ENCODE measurements at places on chromosomes 7 and 10.

DNA sequence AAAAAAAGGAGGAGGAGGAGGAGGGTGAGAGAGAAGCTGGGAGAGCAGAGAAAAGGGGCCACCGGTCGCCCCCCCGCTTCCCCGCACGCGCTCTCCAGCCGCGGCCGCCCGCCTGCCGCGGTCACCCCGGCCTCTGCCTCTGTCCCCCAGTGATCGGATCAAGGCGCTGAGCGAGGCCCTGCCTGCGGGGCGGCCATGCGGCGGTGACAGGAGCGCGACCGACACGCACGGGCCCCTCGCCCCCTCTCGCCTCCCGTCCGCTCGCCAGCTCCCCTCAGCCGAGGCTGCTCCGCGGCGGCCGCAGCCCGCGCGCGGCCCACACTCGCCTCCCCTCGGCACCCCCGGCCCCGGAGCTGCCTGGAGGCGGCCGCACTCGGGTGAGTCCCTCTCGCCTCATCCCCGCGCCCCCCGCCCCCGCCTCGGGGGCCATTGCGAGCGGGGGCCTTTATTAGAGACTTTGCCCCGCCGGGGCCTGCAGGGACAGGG lies at the start of gene GTF2I:
GTF2I (plus strand) TSS at position 27 of the 486 bp plus-strand sequence. CDS start 31,411 bp downstream, outside the sequence.
- DNase-seq = no peak

GRCh38 chr7:111018960-111019736 lies 71.8 kb upstream of the LRRN3 start:
- DNase-seq = no peak

- DNase-seq = no peak
Measured at GRCh38 chr7:7841027-7841426, 122.6 kb upstream of the RPA3 start.

DNA sequence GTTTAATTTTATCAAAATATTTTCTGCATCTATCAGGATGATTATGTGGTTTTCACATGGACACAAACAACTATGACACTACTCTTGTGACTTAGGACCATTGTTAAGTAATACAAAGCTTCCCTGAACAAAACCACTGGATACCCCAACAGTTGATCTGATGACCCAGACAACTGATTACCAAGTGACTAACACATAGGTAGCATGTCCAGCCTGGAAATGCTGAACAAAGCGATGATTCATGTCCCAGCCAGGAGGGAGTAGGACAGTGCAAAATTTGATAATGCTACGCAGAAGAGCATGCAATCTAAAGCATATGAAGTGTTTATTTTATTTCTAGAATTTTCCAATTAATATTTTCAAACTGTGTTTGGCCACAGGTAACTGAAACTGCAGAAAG lies 8.9 kb upstream of the PNLIP start:
- DNase-seq = no peak

DNA sequence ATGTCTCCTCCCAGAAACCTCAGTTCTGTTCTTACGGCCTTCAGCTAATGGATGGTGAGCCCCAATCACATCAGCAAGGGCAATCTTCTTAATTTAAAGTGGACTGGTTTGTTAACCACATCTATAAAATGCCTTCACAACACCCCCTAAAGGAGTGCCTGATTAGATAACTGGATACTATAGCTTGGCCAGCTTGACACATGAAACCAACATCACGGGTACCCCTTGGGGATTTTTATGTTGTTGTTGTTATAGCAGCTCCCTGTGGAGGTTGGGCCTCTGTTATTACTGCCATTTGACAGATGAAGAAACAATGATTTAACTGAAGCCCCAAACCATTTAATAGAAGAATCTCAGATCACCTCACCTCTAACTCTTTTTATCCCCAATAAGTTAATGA lies 26.8 kb downstream of the STRA8 start:
- no peak for DNase-seq

DNA sequence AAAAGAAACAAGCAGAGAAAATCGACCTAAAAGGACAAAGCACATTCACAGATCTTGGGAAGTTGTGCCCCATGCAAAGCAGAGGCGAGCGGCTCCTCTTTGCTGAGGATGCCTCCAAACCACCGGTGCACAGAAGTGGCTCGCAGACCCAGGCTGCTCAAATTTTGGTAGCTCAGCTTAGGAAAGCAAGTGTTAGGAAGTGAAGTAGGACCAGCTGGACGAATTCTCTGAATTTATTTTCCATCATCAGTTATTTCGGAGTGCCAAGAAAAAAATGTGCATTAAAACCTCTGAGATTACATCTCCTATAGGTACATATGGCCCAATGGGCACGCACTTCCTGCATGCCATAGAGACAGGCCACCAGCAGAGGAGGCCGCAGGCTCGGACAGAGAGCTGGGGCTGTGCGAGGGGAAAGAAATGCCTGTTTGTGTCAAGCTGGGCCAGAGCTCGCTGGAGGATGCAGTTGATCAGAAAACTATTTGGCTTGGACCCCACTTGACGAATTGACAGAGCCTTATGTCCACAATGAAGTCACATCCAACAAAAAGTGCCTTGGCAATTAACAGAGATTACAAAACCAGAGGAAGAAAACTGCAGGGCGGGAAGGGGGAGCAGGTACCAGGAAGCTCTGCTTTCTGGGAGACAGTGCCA lies 122.3 kb upstream of the LYZL2 start:
- peak; percentile 84 for DNase-seq

DNA sequence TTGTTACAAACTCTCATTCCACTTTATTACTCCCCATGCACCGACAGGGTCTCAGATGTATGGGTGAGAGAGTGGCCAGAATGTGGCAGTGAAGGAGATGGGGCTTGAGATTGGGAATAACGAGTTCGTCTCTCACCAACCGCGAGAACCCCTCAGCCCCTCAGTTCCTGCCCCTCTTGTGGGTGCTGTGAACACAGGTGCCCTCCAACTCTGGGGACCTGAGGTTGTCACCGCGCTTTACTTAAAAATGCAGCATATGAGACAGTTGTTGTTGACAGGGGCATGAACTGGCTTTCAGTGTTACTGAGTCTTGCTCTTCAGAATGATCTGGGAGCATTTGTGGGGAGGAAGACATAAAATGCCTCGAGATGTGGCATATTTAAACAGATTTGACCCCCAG lies 290.0 kb downstream of the WDR37 start:
- no peak for DNase-seq

DNA sequence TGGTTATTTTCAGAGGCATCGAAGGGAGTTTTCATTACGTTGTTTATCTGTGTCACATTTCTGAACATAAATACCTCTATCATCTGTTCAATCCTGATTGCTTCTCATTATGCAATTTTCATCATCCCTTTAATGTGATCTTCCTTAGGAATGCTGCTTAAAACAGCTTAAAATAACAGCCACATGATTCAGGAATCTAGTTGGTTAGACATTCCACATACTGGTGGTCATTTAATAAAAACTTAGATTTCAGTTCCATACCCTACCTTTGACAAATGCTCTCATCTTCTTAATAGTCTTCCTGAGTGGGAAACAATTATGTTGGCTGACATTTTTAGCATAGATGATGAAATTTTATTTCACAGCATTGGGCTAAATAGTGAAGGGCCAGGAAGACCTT lies 191.3 kb upstream of the CDCA7L start:
- DNase-seq = no peak

DNA sequence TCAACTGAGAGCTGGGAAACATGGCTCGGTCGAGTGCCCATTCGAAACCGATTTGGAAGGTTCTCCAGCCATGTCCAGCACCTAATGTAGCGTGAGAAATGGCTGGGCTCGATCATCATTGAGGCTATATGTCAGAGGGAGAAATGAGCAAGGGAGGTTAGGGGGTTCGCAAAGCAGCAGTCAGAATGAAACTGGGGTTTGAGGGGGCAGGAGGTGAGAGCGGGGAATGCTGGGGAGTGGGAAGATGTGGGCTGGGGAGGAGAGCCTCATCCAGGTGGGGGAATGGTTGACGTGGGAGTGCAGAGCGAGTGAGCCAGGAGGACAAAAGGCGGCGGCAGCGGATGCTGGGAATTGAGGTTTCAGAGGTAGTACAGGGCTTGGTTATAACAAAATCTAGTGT lies 34.8 kb upstream of the GALNTL5 start:
- DNase-seq = no peak

DNA sequence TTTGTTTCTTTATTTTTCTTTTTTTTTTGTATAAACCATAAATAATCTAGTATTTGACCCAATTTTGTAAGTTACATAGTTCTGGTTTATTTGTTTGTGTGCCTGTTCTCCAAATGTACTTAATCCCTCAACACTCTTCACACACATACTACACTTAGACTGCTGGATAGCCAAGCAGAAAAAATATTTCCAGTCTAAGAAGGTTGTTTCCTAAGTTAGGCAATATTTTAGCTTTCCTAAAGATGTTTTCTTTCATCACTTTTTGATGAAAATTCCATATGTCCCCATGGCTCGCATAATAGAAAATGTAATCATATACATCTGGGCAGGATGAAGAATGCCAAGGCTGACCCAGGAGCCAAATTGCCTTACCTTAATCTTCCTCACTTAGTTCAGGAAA lies 105.3 kb downstream of the PPP1R3A start:
- no peak for DNase-seq

- DNase-seq = no peak
Measured at GRCh38 chr10:19876570-19876969, 60.3 kb downstream of the PLXDC2 start.

GRCh38 chr7:128841171-128841690 lies 11.0 kb downstream of the FLNC start:
- DNase-seq = no peak

Measured in GM23338 (cell line).